ENCODE measurements at places on chromosomes 16 and 17.

GRCh38 chr16:89363621-89364393 lies 126.6 kb downstream of the ANKRD11 start:
- no peak for DNase-seq

DNA sequence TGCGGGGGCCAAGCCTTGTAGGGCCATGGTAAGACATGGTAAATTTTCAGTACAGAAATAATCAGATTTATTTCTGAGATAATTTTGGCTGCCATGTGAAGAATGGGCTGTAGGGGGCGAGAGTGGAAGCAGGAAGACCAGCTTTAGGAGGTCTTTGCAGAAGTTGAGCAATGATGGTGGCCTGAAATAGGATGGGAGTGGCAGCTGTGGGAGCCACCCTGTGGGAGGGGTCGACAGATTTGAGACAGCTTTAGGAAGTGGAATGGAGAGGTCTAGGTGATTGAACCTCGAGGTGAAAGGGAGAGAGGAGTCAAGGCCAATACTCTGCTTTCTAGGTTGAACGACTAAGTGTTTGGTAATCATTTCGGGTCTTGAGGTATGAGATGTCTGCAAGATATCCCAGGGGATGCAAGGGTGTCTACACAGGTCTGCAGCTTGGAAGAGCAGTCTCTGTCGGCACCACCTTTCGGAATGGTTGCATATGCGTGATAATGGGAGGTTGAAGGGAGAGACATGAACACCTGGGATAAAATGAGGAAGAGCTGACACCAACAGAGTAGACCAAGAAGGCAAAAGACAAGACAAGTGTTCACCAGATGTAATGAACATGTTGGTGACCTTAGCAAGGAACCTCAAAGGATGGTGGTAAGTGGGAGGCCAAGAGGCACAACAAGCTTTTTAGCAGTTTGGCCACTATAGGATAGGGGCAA lies 4.2 kb upstream of the ATXN7L3 start:
- DNase-seq, result peak; percentile 49

DNA sequence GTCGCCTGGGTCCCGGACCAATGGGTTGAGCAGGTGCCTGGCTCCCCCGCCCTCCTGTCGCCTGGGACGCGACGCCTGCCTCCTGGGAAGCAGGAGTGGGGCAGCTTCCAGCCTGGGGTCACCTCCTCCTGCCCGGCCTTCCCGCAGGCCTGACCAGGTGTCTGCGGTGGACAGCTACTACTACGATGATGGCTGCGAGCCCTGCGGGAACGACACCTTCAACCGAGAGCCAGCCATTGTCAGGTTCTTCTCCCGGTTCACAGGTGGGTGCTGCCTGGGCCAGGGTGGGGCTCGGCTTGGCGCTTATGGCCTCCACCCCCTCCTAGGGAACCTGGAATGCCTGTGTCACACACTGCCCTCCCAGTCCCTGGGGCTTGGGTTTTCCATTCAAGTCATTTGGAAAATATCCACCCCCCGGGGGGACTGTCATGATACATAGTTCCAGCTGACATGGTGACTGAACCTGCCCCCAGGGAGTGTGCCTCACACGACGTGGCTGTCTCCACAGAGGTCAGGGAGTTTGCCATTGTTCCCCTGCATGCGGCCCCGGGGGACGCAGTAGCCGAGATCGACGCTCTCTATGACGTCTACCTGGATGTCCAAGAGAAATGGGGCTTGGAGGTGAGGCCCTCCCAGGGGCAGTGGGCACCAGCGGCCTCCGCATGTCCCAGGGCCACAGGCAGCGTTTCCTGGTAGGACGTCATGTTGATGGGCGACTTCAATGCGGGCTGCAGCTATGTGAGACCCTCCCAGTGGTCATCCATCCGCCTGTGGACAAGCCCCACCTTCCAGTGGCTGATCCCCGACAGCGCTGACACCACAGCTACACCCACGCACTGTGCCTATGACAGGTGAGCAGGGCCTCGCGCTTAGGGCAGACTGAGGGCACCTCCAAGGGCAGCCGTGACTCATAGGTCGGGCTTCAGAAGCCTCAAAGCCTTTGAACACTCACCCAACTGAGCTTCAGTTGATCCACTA lies 2.3 kb downstream of the DNASE1 start:
- DNase-seq, result no peak

GRCh38 chr16:71840052-71840451 lies 5.7 kb upstream of the ATXN1L start:
- no peak for DNase-seq

DNA sequence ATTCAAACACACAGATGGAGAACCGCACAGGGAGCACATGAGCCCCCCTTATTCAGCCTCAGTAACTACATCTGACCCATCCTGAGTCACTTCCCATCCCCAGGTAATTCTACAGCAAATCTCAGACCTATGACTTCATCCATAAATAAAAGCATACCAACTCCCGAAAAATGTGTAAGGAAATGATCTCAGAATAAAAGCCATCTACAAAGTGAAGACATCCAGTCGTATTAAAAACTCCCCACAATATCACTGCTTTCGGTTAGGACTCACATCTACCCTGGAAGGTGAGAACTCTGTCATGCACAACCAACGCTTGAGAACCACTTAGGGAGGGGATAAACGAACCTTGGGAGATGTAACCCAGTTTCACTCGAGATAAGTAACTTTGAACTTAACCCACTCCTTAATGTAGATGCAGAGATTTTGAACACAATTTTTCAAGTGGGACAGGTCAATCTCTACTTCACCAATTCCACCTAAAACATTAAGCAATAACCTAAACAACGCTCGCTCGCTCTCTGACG lies 1.3 kb downstream of the USP36 start:
- no peak for DNase-seq

DNA sequence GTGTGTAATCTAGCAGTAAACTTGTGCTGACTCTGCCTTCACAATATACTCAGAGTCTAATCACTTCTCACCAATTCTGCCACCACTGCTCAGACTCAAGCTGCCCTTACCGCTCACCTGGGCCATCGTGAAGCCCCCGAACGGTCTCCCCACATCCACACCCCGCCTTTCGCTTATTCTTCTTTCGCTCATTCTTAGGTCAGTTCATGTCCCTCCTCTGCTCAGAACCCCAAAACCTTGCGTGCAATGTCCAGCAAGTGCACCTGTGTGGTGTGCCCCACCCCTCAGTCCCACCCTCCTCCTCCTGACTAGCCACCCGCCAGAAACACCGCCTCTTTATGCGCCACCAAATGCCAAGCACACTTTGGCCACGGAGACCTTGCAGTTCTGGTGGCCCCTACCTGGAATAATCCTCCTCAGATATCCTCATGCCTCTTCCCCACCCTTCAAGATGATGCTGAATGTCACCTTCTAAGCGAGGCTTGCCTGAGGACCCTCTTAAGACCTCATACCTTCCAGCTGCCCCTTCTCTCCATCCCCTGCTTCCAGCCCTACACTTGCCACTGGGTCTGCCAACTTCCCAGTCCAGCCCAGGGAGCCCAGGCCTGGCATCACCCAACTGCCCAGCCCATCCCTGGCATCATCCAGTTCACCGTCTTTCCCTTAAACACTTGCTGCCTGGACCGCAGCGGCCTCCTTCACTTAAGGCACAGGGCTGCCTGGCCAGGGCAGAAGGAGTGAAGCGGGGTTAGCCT lies 34.3 kb upstream of the RBFOX3 start:
- no peak for DNase-seq

DNA sequence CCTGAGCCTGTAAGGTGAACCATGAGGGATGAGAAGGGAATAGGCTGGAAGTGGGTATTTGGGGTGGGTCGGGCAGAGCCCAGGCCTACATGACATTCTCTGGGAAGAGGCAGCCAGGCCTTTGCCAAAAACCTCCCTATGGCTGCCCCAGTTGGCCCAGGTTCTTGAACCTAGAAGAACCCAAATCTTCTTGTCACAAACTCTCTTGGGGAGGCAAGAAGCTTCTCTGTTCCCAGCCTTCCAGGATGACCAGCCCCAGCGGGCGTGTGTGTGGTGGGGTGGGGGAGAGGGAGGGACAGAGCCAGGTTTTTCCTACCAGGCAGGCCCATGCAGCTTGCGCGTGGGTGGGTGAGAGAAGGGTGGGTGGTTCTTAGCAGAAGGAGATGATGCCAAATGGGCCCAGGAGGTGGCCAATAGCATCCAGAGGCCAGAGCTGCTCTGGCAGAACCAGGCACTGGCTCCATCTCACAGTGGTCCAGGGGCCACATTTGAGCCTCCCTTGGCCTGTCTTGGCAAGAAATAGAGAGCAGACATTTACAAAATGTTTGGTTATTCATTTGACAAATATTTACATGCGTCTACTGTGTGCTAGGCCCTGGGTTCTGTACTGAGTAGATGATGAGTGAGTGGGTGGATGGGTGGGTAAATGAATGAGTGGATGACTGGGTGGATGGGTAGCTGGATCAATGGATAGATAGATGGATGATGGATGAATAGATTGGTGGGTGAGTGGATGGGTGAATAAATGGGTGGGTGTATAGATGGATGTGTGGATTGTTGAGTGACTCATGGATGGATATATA lies 44.3 kb upstream of the PLCG2 start:
- no peak for DNase-seq

GRCh38 chr17:63624531-63624880 lies 2.3 kb downstream of the MAP3K3 start:
- no peak for DNase-seq

DNA sequence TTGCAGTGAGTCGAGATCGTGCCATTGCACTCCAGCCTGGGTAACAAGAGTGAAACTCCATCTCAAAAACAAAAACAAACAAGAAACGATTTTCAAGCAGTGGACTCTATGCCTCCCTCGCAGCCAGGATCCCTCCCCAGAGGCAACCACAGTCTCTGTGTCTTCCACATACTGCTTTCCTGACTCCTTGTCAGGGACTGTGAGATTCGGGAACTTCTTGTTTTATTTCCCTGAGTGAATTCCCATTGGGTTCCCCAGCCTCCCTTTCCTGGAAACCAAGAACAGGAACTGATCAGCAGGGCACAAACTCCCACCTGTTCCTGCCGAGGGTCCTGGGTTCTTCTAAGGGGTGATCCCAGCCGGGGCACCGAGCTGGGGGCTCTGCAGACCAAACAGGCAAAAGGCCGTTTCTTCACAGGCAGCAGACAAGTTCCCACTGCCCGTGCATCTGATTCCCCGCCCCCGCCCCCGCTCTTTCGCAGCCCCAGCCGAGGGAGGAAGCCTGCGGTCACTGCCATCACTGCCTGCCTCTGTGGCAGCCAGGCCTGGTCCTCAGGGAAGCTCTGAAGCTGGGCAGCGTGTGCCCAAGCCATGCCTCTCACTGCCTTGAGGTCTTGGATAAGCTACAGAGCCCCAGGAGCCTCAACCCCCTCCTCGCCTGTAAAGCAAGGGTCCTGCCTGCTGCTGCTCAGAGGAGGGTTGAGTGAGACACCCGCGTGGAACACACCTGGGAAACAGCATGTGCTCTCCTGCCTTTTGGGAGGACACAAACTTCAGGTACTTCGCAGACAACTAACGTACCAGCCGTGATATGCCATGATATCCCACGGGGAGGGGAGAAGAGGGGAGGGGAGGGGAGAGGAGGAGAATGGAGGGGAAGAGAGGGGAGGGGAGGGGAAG lies 5.5 kb upstream of the PIEZO1 start:
- no peak for DNase-seq

DNA sequence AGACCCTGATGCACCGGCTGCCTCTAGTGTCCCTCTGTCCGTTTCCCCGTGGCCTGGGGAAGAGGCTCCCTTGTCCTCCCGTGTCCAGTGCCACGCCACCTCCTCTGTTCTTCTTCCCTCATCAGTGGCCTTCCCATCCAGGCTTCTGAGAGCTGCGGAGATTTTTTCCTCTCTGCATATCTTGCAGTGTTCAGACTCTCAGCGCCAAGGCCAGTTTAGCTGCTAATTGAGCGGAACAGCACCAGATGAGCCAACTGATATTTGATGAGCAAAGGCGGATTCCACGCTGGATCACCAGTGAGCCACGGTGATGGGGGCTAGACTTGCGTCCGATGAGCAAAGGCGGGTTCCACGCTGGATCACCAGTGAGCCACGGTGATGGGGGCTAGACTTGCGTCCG lies 257.6 kb downstream of the FOXL1 start:
- no peak for DNase-seq

GRCh38 chr16:73878611-73879010 lies 418.0 kb upstream of the PSMD7 start:
- no peak for DNase-seq

DNA sequence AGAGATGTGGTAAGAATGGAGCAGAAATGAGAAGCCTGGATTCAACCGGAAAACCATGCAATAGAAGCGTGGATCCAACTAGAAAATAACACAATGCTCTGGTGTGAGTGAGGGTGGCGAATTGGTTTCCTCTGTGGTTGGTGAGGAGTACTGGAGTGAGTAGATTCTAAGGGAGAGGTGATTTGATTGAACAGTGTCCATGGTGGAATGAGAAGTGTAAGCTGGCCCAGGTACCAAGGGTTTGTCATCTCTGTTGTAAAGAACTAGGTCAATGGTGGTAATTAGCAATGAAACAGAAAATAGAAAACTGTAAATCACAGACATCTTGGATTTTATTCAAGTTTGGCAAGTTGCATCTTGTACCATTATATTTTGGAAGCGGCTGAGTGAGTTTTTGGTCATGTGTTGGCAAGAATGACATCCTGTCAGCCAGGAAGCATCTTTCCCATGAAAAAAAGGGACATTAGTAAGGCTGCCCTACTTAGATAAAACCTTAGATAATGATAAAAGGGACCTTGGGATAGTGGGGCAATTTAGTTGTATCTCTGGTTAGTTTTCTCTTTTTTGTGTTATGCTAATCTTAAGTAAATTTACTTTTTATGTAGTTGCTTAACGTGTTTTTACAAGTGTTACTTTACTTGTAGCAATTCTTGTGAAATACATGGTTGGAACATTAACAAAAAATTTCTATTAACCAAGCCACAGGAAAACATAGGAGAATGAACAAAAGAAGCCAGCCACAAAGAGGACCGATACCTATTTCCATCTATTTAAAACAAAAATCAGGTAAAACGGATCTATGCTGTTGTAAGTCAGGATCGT lies 20.9 kb downstream of the HSD17B2 start:
- no peak for DNase-seq

GRCh38 chr16:68450741-68451255 lies 2.5 kb upstream of the SMPD3 start:
- no peak for DNase-seq

DNA sequence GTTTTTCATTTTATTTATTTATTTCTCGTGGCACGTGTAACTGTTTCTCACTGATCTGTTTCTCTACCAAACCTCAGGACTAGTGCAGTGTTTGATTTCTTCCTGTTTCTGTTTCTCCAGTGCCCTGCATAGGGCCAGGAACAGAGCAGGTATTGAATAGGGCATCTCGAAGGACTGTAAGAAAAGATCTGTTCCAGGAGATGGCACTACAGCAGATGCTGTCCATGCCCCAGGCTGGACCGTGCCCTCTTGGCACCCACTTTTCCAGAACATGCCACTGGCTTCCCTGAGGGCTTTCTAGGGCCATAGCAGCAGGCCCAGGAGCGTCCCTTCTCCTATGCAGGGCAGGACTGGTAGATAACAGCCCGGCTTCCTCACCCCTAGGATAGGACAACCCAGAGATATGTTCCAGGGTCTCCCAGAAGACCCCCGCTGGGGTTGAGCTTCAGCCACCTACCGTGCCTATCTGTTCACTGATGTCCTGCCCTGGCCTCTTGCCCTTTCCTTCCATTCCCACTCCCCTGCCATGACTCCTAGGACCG lies 4.4 kb downstream of the SNX20 start:
- DNase-seq, result no peak

GRCh38 chr16:81492311-81492761 lies 47.7 kb downstream of the CMIP start:
- DNase-seq, result no peak

- DNase-seq, result no peak
These were observed 1.2 kb downstream of the RASD1 start for GRCh38 chr17:17494870-17495535.

- no peak for DNase-seq
These were observed 30.9 kb upstream of the SLC25A19 start for GRCh38 chr17:75319904-75320691.
